ENCODE measurements at places on chromosomes 11 and 22.
A peak's percentile ranks its signal among the peaks of the same experiment; 100 is the strongest.

DNA sequence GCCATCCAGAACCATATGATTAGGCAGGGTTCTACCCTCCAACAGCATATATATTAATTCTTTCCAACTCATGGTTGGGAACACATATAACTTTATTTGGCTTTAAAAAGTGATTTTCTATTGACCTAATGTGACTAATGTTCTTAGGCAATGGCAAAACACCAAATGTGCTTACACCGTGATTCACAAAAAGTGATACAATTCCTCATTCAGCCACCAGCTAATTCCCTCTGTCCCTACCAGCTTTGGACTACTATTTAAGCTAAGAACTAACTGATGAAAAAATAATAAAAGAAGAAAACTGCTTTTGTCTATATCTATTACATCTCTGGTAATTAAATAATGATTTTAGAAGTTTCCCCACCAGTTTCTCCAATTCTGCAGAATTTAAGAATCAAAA lies 4.7 kb downstream of the CTSC start:
- no peak for DNase-seq

DNA sequence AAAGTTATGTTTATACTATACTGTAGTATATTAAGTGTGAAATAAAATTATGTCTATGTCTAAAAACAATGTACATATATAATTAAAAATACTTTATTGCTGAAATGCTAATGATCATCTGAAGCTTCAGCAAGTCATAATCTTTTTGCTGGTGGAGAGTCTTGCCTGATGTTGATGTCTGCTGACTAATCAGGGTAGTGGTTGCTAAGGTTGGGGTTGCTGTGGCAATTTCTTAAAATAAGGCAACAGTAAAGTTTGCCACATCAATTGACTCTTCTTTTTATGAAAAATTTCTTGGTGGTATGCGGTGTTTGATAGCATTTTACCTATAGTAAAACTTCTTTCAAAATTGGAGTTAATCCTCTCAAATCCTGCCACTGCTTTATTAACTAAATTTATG lies 21.4 kb downstream of the INSC start:
- DNase-seq = no peak

GRCh38 chr11:72580642-72580950 lies 93.6 kb downstream of the PDE2A start:
- DNase-seq = no peak

DNA sequence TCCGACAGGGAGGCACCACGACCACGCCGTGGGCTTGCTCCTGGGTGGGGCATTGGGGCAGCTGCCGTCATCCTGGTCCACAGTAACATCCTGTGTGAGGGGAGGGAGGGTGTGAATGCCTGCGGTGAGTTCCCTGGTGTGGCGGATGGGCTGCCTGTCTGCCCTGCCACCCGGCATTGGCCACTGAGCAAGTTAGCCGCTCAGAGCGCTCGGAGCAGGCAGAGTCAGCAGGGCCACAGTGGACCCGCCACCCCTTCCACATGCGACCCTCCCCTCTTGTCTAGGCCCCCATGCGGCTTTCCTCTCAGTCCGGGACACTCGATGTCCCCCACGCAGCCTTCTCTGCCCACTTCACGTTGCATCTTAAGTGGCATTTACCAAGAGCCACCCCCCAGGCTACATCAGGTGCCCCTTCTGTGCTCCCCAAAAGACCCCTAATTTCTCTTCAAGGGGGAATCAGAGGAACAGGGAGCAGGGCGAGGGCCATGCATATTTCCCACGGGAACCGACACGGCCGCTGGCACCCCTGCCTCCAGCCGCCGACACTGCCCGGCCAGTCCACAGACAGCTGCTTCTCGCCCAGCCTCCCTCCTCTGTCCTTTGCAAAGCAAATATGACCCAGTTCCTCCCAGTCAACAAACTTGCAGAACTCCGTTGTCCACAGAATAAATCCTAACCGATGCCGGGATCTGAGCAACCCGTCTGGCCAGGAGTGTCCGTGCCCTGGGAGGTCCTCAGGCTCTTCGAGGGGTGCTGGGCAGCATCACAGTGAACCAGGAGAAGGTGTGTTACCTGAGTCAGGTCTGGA lies 1482.1 kb downstream of the TBC1D22A start:
- DNase-seq = no peak

GRCh38 chr11:64204464-64204989 lies 2.0 kb upstream of the FERMT3 start:
- DNase-seq = peak; percentile 87

- no peak for DNase-seq
Measured at GRCh38 chr22:43399338-43399979, 12.4 kb upstream of the MPPED1 start.

DNA sequence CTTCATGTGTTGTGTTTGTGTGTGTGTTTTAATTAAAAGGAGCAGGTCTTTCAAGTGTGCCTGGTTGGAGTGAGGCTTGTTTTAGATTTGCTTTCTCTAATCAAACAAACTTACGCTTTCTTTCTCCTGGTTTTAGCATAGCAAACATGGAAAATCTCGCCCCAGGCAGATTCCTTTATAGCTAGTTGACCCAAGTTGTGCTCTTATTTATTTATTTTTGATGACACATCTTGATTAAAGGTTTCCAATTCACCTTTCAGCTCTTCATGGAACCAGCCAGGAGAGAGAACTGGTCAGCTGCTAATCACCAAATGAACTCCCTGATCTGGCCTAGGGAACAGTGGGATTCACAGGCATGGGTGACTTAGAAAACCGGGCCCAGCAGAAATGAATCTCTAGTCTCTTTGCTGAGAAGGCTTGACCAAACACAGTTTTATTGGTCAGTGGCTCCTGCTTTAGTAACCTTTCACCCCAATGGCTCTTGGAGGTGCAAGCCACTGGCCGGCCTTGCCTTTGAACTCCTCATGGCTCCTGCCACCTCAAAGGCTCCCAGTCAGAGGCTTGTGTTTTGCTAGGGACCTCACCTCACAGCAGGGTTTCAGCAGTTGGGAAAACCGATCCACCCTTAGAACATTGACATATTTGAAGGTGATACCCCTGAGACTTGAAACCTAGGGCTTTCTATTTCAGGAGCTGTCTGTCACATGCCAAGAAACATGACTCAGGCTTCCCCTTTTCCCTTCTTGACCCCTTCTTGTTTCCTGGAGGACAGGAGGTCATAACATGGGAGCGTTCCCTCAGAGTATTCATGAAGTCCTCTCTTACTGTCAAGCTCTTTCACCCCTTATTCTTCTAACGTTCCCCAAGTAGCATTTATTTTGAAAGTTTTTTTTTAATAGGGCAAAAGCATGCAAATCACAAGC lies 48.8 kb downstream of the EXT2 start:
- no peak for DNase-seq

DNA sequence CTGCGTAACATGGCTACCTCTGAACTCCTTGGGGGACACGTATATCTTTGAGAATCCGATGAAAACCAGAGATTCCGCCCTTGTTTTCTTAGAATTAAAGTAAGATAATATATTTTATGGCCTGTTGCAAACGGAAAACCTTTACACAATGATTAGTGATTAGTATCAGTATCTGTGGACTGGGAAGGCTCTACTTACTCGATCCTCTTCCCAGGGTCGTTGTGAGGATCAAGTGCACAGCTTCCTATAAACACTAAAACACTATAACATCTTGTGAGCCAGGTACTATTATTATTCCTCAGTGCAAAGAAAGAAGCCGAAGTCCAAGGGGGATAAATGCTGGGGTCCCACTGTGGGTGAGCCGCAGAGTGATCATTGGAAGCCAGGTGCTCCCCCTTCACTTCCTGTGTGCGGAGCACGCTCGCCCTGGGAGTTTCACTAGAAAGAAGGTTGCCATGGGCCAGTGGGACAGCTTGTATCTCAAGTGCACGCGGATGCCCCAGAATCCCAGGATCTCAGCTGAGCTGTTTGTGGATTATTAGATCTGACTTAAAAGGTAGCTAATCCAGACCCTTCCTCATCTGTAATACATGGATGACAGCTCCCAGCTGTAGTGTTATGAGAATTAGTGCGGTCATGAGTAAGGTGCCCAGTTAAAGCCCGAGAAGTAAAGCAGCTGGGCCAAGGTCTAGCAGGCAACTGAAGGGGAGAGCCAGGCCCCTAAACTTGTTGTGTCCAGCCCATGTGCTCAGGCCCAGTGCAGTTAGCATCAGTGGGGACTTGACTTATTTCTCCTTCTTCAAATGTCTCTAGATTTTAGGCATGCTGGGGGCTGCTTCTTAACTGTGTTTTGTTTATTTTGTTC lies 839 bp downstream of the CBY1 start:
- DNase-seq = no peak

GRCh38 chr11:116948391-116948790 lies 111.0 kb upstream of the APOA1 start:
- DNase-seq = no peak

GRCh38 chr22:22044153-22044552 lies 61.6 kb upstream of the TOP3B start:
- DNase-seq = no peak

GRCh38 chr22:49662681-49663080 lies 165.0 kb downstream of the BRD1 start:
- DNase-seq = no peak

DNA sequence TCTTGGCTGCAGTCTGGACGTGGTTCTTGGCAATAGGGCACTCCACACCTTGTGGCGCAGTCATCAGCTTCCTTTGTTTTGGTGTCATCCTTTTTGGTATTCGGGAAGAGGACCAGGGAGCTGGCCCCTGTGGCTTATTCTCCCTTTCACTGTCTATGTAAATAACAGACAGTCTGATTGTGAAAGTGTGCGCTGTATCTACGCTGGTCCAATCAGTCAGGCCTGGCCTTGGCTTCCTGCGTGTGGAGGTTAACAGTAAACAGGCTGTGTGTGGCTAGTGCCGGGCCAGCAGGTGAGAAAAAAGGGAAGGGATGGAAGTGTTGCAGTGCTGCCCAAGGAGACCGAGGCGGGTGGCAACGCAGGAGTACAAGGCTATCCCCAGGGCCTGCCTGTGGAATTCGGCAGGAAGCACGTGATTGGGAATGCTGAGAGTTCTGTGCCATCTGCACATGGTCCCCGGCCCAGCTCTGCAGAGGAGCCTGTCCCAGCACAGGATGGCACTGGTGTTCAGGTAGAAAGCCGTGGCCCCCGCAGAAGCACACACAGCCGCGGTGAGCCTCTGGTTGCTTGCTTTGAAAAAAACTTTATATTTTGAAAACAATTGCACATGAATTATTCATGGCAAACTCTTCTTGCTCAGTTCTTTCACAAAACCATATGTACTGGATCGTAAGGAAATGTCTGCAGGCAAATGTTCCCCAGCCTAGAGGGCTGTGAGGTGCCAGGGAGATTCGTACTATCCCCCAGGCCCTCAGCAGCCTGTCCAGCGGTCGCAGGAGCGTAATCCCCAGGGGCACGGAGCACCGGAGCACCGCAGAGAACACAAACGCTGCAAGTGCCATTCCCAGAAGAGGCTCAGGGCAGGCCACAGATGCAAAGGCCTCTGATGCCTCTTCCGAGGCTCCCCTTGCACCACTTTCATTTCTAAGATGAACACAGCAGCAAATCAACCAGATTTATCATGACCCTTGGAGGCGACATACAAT lies 174.5 kb downstream of the EFCAB6 start:
- no peak for DNase-seq

DNA sequence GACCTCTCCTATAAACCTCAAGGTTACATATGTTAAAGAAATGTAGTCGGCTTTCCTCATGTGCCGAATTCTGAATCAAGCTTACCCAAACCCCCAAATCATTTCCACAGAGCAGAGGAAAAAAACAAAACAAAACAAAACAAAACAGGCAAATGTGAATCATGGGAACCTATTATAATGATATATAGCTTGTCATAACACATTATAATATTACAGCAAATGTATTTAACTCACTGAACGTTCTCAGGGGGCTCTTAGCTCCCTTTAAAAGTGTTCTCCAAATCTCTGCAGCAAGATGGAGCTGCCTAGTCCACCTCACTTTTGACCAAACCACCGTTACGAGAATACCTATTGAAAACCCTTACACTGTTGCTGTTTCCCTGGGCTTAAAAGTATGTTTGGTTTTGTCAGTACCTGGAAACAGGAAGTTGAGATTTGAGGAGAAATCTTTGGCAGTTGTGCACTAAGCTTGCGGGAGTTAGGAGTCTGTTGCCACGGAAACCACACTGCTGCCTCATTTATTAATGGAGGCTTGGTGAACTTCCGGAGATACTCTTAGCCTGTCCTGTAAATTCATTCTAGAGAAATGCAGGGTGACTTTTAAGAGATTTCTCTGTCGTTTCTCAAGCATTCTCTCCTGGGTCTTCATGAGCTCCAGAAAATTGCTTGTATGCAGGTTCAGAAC lies 167.0 kb upstream of the RASSF10 start:
- peak; percentile 69 for DNase-seq

DNA sequence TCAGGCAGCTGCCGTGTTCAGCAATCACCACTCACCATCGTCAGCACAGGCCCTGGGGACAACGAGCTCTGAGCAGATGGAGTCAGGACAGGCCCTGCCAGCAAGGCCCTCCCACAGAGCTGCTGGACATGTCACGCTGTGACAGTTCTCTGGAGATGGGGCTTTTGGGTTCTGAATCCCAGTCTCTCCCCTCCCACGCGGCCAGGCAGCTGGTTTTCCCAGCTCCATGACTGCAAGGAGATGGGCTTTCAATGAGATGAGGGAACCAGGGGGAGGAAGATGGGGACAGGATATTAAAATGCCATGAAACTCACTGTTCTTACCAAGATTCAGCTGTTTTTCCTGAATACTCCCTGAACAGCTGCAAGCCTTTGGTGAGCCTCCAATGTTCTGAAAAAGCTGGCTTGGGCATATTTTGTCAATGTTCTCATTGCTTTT lies 305.9 kb downstream of the BRD1 start:
- DNase-seq = peak; percentile 36

DNA sequence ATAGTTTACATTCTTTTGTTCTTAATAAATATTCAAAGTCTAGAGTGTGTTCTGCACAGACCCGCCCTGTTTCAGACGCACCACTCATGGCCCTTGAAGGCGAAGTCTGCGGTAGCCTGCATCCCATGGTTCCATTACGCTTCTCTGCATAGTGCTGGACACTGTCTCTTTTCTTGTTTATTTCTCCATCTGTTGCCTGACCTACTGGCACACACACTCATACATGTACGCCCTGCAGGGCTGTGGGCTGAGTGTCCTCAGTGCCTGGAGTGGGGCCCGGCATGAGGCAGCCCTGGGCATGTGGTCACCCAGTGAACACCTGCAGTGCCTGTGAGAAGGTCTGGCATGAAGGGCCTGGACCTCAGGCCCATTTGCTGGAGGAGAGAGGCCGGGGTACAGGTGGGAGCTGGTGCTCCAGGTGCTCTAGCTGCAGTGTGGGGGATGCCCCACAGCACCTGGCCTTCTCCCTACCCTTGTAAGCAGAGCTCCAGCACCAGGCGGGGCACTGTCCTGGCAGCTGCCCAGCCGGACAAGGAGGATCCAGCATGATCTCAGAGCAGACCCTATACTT lies 404.1 kb downstream of the TBC1D22A start:
- no peak for DNase-seq

GRCh38 chr11:86704710-86705109 lies 32.3 kb upstream of the ME3 start:
- DNase-seq = no peak

- no peak for DNase-seq
Measured at GRCh38 chr22:19851291-19852176, 3.1 kb downstream of the GNB1L start.

- DNase-seq = no peak
Measured at GRCh38 chr11:94997437-94997836, 23.9 kb downstream of the KDM4D start.
